SW 1271 (cell line): ENCODE measurements at places on chromosomes 2 and 18.

DNA sequence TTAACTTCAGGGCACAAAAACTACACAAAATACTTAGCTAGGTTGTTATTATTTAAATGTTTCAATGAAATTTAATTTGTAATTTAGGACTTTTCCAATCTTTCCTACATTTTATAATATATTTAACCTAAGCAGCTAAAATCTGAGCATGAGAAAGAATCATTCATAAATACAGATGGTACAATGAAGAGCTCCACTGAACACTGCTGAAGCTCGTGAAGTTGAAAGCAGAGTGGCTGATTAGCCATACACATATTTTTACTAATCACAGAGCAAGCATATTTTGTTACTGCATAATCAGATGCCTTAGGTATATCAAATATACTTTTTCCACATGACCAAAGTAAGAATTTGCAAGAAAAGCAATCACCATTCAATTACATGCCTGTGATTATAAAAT lies 184.9 kb upstream of the ETAA1 start:
- no peak for DNase-seq

DNA sequence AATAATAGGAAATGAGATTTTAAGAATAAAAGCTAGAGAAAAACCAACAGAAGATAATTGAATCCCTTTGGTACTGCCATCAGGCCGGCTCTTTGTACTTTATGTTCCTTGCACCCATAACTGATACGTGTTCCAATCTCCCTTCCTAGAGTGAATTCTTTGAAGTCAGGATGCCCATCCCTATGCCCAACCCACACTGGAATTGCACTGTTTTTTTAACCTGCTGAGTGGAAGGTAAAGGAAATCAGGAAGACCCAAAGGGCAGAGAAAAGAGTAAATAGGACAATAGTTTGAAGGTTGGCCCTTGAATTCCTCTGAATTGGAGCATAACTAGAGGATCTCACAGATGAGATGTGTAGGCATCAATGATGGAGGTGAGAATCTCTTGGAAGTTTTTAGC lies 4.4 kb upstream of the ATG16L1 start:
- no peak for DNase-seq

GRCh38 chr2:126672980-126673605 lies 17.1 kb downstream of the GYPC start:
- DNase-seq = no peak

GRCh38 chr2:170307052-170307451 lies 129.1 kb downstream of the MYO3B start:
- DNase-seq = no peak

DNA sequence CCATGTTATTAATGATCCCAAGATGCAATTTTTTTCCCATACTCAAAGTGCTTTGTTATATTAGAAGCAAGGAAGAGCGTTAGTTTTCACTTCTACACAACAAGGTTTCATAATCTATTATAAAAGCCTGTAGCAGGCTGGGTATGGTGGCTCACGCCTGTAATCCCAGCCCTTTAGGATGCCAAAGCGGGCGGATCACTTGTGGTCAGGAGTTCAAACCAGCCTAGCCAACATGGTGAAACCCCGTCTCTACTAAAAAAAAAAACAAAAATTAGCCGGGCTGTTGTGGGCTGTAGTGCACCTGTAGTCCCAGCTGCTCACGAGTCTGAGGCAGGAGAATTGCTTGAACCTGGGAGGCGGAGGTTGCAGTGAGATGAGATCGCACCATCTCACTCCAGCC lies 19.0 kb upstream of the SERPINB2 start:
- DNase-seq = no peak

DNA sequence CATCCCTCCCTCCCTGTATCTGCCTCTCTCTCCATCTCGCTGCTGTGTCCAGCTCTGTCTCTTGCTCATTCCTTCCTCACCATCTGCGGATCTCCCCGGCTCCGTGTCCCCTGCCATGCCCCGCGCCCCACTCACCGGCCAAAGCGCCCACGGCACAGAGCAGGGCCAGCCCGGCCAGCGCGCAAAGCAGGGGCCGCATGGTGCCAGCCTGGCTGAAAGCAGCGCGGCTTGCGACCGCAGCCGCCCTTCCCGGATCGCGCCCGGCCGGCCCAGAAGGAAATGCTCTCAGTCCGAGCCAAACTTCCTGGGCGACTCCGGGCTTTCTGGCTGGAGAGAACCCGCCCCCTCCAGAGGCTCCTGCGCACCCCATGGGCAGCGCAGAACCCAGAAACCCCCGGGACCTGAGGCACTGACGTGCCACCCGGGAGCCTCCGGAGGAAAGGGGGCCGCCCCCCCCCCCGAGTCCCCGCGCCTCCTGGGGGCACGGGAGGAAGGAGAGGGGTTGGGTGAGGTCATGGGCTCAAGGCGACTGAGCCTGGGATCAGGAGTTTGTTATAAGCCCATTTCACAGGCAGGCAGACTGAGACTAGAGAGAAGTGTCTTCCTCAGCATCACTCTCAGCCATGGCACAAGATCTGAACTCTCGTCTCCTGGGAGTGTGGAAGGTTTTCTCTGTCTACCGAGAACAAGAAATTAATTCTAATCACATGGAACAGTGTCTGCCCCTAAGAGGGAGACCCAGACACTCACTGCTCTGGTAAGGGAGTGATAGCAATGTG lies 45.2 kb upstream of the RAB6C start:
- DNase-seq = no peak

GRCh38 chr2:101710471-101711318 lies 13.2 kb downstream of the MAP4K4 start:
- DNase-seq = no peak

- DNase-seq = no peak
Measured at GRCh38 chr18:36130039-36130831, 536 bp downstream of the ELP2 start.

- no peak for DNase-seq
Measured at GRCh38 chr2:143321994-143322393, 192.8 kb downstream of the ARHGAP15 start.

DNA sequence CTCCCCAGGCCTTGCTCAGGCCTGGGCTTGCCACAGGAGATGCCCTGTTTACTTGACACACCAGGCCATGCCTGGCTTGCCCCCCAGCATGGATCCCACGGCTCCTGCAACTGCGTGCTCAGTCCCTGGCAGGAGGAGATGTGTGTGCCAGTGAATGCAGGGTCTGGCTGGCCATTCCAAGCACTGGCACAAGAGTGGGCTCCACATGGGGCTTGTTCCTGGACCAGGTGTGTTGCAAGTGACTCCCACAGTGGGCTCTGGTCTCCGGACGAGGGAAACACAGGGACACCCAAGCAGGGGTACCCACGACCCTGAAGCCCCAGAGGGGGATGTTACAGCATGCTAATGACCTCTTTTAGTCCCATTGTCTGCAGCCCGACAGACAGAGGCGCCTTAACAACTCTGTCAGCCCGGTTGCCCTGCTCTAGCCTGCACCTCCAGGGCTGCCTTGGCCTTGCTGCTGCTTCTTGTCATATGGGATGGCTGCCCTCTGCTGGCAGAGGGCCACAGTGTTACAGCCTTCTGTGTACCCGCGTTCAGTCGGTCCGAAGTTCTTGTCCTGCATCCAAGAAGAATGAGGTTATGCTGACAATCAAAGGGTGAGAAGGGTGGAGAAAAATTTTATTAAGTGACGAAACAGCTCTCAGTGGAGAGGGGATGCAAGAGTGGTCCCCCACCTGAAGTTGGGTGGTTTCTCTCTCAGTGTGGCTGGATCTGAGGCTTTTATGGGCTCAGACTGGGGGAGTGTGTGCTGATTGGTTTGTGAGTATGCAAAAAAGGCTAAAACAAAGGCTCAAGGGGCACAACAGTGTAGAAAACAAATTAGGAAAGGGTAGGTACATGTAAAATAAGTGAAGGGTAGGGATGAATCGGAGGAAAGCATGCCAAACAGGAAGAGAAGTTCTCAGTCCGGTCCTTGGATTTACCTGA lies 180.4 kb downstream of the MBD5 start:
- DNase-seq = no peak

- no peak for DNase-seq
Measured at GRCh38 chr2:174344716-174345461, 10.1 kb downstream of the SP9 start.

- no peak for DNase-seq
Measured at GRCh38 chr2:240651185-240651584, 25.9 kb downstream of the GPR35 start.

- DNase-seq = no peak
Measured at GRCh38 chr2:95056461-95057459, 31.3 kb downstream of the MAL start.

DNA sequence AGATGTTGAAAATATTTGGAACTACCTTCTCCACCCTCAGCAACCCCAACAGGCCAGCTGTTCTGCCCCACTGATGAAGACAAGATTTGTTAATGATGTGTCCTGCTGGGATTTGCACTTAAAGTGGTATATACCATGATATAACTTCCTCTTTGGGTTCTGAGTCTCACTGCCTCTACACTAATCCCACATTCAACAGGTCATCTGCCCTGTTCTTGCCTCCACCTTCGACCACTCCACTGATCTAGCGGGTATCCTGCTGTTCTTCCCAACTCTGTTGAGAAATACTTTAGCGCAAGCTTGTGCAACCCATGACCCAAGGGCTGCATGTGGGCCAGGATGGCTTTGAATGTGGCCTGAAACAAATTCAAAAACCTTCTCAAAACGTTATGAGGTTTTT lies 72.7 kb downstream of the LRP1B start:
- DNase-seq = no peak

- no peak for DNase-seq
Measured at GRCh38 chr2:107001062-107001461, 115.1 kb upstream of the ST6GAL2 start.

DNA sequence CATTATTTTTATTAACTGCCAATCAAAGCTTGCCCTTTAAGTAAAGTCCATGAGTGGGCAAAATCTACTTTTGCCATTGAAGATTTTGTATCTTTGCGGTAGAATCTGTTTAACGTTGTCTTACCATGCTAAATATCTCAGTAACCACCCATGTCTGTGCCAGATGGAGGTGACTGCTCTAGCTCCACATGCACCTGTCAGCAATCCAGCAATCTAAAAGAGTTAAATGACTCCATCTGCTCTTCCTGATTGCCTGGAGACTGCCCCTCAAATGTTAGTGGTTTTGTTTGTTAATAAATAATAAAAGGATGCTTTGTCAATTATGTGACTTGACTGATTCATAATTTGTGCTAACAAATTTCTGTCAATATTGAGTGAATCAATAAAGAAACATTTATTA lies 141.7 kb downstream of the RBM43 start:
- no peak for DNase-seq

DNA sequence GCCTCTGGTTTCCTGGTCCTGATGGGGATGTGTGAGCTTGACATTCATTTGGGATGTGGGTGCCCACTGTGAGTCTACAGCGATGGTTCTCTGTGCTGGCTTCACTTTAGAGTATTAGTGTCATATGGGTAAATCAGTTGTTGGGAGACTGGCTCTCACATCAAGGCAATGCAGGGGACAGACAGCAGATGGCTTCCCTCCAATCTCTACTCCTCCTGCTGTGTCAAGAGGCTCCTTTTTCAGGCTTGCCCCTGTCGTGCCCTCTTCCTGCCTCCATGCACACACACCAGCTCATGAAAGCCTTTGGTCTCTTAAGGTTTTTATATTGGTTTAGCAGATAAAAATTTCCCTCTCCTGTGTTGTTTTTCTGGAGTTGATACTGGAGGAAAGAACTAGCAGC lies 315.6 kb downstream of the RDH14 start:
- no peak for DNase-seq

- DNase-seq = no peak
Measured at GRCh38 chr2:104434318-104434792, 419.6 kb upstream of the POU3F3 start.

- no peak for DNase-seq
Measured at GRCh38 chr2:28377195-28377816, 15.4 kb upstream of the FOSL2 start.

GRCh38 chr2:164510895-164511294 lies 110.4 kb downstream of the GRB14 start:
- no peak for DNase-seq

GRCh38 chr2:96556441-96557330 lies 20.1 kb downstream of the ARID5A start:
- peak; percentile 38 for DNase-seq

DNA sequence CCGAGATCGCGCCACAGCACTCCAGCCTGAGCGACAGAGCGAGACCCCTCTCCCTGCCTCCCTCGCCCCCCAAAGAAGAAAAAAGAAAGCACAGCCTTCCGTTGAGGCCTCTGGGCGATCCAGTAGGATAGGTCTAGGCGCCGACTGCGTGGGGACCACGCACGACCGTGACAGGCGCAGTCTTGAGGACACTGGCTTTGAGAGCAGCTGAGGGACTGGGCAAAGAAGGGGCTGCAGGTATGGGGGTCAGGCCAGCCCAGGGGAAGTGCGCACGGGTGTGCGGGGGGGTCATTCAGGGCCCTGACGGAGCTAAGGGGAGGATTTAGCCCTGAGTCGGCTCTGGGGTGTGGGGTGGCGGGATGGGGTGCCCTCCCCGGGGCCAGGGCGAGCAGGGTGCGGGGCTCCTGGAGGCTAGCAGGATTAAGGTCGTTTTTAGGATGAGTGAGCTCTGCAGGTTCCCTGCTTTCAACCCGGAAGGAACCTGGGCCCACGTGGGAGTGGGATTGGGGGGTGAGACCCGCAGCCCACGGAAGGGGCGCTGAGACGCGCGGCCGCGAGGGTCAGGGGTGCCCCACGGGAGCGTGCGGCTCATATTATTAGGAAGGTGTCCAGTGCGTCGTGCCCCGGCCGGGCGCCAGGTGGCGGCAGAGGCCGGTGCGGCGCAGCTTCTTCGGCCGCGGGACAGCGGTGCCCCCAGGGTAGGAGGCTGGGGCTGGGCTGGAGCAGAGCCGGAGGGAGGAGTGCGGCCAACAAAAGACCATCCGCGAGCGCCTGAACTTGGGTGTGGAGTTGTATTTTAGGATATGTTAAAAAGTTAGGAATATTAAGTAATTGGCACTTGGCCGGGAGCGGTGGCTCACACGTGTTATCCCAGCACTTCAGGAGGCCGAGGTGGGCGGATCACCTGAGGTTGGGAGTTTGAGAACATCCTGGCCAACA lies 20.5 kb upstream of the ZNF236 start:
- no peak for DNase-seq

- DNase-seq = no peak
Measured at GRCh38 chr2:32067549-32067948, 4.2 kb downstream of the SPAST start.

GRCh38 chr2:3636586-3637310 lies 21.3 kb upstream of the ALLC start:
- no peak for DNase-seq

DNA sequence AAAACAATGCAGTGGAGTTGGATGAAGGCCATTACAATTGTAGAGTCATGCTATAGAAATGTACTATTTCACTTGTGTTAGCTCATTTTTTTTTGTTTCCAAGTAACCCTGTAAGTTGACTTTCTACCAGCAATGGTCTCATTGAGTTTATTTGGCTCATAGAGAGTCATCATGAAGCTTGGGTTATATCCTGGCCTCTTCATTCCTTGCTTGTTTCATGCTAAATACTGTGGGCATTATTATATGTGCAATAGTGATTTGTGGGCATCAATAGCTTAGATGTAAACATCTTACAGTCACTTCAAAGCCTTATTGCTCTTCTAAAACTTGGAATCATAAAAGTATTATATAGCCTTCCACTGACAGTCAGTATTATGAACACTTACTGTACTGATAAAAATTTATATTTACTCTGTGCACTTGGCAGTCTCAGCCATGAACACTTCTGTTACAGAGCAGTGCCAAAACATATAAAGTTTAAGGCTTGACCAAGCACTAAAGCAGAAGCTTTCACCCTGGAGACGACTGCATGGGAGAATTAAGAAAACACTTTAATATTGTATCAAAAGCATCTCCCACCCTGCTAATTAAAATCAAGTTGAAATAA lies 751.2 kb downstream of the SATB2 start:
- DNase-seq = no peak
